ENCODE measurements at places on chromosomes 1 and 21.

DNA sequence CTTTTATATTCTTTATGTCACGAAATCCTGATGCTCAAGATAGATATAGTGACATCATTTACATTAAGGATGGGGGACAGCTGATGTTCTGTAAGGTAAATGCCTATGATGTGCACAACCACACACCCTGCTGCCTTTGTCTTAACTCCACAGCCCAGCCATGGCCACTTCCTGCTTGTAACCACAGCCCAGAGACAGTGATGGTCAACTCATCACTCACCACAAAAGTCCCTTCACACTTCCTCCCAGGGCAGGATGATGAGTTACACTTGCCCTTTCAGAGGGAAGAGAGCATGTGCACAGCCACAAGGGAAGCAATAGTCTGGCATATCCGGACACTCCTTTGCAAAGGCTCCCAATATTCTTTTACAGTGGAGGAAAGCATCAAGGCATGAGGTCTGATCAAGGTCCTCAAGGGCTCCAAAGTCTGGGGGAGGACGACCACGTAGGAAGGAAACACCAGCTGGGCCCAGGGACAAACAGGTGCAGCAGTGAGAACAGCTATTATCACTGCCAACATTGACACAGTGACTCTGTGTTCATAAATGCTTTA lies 53.8 kb downstream of the PLPP3 start:
- DNase-seq, result no peak

GRCh38 chr1:10210841-10211804 lies 753 bp downstream of the KIF1B start:
- peak; percentile 72 for DNase-seq

DNA sequence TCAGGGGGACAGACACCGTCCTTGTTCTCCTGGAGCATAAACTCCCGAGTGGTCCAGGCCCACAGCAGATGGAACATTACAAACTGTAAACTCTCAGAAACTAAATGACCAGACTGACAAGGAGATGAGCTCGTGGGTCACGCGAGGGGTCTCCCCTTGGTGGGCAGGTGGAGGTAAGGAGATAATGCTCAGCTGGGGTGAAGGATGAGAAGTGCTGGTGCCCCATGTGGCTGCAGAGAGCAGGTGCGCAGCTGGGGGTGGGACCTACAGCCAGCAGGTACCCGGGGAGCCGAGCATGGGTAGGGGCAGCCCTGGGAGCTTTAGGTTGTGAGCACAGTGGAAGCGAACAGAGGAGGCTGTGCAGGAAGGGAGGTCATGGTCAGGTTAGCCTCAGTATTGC lies 40.1 kb downstream of the AJAP1 start:
- DNase-seq, result no peak

DNA sequence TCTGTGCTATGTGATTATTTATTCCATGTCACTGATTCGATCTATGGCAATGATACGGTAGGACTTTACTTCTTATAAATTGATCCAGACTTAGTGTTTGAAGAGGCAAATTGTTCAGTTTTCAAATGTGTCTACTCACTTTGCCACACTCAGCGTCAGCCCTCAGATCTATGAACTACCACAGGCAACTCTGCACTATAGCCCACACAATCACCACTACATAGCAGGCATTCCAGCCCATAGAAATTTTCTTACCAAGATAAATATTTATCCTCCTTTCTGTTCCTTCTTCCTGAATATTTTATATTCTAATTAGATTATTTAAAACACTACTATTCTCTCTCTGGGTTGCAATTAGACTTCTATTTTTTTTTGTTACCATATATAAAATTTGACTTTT lies 776.1 kb downstream of the BRINP3 start:
- no peak for DNase-seq

DNA sequence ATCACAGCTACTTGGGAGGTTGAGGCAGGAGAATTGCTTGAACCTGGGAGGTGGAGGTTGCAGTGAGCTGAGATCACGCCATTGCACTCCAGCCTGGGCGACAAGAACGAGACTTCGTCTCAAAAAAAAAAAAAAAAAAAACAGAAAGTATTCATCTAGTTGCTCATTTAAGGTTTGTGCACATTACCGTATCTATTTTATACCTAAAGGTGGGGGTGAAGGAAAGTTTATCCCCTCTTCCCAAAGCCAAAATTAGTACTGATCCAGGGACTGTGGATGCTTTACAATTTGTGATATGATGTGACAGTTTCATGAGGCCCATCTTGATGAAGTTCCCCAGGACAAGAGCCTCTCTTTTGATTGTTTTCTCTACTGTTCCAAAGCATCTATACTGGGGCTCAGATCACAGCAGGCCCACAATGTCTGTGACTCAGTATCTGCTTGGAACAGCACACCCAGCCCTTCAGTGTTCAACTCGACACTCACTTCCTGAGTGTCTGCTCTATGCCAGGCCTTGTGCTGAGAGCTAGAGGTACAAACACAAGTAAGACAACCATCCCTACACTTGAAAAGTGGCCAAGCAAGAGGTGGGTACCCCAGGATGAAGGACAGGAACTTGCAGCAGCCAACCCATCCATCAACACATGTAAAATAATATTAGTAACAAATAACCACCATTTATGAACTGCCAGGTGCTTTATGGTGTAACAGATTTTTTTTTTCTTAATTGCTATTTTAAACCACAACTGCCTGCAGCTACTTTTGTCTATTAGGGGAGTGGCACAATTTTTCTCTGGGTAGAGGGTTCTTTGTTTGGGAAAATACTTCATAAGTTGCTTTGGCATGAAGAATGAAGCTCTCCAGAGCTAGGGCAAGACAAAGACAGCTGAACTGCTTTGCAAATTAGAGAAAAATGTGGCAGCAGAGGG lies 29.0 kb upstream of the KHDRBS1 start:
- DNase-seq, result no peak

DNA sequence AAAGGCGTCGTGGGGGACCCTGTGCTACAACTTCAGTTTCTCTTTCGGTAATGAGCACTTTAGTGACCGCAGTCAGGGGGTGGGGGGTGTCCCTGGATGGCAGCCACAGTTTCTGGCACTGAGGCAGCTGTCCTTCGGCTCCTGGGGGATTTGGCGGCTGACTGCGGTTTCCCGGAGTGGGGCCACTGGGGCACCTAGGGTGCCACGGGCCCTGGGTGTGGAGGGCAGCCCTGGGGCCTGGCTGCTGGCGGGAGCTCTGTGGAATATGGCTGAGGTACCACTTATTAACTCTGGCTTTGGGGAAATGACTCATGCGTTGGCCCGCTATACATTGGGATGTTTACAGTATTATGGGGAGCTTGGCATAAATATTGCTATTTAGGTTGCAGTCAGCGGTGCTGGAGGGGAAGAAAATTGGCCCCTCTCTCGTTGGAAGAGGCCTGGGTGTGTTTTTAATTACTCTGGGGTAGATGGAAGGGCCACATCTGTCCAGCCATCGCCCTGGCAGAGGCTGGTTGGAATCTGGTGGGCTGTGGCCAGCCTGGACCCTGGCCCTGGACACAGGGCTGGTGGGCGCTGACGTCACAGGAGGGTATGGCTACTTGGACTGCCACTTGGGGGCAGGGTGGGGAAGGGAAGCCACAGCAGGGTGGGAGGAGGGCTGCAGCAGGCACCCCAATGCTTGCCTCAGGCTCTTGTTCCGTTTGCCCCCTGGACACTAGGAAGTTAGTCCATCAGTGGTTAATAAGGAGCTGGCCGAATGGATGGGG lies 2.0 kb downstream of the EPHB2 start:
- no peak for DNase-seq

DNA sequence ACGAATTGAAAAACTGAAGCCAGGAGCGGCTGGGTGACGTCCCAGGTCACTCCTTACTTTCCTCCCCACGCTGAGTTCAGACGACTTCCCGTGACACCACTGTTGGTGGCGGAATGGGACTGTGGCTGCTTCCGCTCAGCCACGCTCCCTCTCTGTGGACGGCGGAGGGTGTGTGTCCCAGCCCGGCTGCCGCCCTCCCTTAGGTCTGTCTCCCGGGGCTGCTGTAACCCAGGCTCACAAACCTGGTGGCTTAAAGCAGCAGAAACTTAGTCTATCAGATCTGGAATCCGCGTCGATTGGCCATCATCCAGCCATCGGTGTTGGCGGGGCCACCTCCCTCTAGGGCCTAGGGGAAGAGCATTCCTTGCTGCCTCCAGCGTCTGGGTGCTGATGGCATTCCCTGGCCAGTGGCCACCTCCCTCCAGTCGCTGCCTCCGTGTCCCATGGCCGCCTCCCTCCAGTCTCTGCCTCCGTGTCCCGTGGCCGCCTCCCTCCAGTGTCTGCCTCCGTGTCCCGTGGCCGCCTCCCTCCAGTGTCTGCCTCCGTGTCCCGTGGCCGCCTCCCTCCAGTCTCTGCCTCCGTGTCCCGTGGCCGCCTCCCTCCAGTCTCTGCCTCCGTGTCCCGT lies 17.5 kb downstream of the TRPM2 start:
- no peak for DNase-seq

DNA sequence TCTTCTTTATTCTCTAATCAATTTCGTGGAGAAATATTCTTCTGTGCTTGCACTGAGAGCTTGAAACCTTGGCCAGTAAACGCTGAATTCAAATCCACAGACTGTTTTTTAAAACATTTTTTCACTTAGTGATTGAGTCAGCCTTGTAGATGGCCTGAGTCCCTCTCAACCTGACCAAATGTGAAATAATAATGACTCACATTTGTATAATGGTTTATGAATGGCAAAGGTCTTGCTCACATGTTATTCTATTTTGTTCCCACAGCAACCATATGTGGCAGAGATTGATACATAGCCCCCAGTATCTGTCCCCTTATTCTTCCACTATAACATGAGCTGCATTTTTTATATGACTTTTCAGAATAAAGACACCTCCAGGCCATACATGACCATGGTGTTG lies 47.8 kb upstream of the CCDC190 start:
- DNase-seq, result no peak

GRCh38 chr21:32917362-32918135 lies 108.2 kb upstream of the OLIG2 start:
- DNase-seq, result no peak

DNA sequence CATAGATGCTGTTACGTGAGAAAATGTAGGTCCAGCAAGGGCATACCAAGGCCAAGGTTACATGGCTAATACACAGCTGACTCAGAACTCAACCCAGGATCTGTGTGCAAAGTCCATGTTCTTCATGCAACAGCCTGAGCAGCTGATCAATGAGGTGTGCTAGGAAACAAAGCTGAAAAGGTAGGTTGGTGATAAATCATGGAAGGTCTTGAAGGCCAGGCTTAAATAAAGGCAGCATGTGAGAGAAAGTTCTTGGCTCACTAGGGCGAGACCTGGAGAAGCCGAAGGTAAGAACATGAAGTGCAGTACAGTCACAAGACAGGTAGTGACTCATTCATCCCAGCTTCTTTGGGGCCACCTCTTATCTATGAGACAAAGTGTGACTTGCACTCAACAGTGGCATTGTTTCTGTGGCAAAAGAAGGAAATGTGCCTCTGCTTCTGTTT lies 33.4 kb downstream of the TLR5 start:
- DNase-seq, result no peak

DNA sequence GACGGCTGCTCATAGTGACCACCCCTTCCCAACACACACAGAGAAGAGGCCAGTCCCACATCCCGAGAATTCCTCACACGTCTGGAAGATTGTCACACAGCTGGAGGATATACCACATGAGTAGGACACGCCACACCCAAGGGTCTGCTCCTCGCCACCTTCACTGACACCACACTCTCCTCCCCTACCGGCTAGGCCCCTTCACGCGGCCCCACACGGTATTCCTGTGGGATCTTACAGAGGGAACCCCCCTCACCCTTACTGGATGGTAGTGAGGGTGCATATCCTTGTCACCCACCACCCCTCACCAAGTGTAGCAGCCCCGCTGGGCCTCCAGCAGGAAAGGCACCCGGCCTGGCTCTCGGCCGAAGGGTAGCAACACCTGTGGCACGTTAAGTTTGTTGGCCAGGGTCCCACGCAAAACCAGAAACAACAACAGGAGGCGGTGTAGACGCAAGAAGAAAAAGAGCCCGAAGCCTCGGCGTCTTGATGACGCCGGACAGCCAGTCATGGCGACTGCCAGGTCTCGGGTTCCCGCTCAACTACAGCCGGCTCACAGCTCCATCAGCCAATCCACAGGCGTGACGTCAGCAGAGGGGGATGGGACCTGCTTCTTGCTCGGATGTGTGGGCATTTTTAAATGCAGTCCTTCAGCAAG lies at the start of gene NUP210L:
Gene NUP210L (minus strand): TSS at position 540 of the 658 bp plus-strand sequence.
- peak; percentile 53 for DNase-seq

DNA sequence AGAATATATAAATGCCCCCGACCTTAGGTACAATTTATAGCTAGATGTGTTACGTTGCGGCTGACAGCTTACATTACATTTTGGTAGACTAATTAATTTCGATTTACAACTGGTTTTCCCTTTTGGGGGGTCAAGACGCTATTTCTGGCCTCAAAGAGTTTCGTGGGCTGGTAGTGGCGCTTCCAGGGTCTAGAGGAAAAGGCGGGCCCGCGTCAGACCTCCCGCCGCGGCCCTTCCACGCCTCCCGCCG lies 391 bp downstream of the IFT25 start:
- no peak for DNase-seq

- no peak for DNase-seq
These were observed 311.9 kb upstream of the PTBP2 start for GRCh38 chr1:96409689-96410088.

Data from ecto neural progenitor cell (in vitro differentiated cells).